ENCODE measurements at places on chromosomes 1 and 21.

GRCh38 chr1:224852901-224853568 is 76.4 kb upstream of the DNAH14 start:
- DNase-seq, result no peak

- DNase-seq, result no peak
Measured at GRCh38 chr1:85838238-85838637, 130.0 kb upstream of the ZNHIT6 start.

DNA sequence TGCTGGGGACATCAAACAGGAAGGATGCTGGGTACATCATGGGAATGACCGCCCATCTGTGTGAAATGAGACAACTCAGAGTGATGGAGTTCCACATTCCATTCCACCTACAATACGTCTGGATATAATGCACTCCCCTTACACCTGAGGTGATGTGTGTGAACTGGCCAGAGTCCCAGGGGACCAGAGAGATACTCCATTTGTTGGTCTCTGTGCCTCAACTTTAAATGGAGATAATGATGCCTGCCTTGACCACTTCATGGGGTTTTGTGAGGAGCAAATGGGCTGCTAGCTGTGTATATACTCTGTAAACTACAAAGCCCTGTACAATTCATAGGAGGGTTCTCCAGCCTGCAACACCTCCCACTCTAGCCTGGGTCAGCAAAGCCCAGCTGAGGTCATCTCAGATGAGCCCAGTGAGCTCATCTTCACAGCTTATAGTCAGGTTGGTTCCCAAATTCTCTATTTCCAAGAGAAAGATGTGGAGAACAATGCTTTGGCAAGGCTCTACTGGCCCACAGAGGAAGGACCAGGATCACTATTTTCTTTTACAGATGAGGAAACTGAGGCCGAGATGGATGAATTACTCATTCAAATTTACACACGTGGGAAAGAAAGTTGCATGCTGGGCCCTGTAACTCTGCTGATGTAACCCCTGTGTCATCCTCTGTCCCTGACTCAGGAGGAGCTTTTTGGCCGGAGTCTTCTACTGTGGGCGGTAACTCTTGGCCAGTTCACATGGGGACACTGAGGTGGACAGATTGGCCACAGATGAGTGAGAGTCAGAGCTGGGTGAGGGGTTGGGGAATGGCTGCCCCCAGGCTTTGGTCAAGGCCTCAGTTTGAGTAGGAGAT is 105.6 kb upstream of the GCLM start:
- DNase-seq, result no peak

GRCh38 chr1:212514782-212515181 is 82.1 kb downstream of the NENF start:
- DNase-seq, result no peak

- DNase-seq, result peak; percentile 62
Measured at GRCh38 chr1:205354259-205355074, 2.3 kb downstream of the KLHDC8A start.

- no peak for DNase-seq
Measured at GRCh38 chr1:107704911-107705310, 260.1 kb downstream of the VAV3 start.

DNA sequence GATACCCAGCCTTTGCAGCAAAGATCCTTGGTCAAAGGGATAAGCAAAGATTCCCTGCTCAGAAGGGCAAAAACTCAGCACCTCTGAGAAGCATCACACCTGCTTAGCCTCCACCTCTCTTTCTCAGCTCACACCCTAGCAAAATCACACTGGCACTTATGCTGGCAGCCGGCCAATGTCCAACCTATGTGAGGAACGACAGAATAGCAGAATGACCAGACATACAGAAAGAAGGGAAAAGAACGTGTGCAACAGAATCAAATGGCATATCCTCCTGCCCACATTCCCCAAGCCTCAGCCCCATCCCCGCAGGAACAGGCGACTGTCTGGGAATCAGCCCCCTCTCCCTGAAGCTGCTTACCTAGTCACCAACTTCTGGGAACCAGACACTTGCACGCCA is 664 bp upstream of the ADORA3 start:
- DNase-seq, result no peak

Data from activated T-cell treated with anti-CD3 and anti-CD28 coated beads, Interleukin-2, amount 50 U/mL, for 72 hours (primary cell).